ENCODE measurements at places on chromosomes 6 and 20.

DNA sequence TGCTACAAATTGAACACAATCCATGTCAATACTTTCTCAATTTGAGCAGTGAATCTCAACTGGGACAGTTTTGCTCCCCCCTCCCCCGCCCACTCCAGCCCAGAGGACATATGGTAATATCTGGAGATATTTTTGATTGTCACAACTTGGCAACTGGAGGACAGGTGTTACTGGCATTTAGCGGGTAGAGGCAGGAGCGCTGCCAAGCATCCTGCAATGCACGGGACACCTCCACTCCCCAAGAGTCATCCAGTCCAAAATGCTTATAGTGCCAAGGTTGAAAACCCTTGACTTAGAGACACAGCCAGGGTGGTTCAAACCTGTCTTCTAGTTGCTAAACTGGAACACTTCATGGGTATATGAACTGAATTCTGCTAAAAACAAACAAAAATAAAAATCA is 26.9 kb upstream of the LRRC1 start:
- no peak for DNase-seq
- H3K4me1 ChIP-seq, result no peaks in the 10 kb centered on the region
- H3K4me3 ChIP-seq, result no peak overlapping the region

DNA sequence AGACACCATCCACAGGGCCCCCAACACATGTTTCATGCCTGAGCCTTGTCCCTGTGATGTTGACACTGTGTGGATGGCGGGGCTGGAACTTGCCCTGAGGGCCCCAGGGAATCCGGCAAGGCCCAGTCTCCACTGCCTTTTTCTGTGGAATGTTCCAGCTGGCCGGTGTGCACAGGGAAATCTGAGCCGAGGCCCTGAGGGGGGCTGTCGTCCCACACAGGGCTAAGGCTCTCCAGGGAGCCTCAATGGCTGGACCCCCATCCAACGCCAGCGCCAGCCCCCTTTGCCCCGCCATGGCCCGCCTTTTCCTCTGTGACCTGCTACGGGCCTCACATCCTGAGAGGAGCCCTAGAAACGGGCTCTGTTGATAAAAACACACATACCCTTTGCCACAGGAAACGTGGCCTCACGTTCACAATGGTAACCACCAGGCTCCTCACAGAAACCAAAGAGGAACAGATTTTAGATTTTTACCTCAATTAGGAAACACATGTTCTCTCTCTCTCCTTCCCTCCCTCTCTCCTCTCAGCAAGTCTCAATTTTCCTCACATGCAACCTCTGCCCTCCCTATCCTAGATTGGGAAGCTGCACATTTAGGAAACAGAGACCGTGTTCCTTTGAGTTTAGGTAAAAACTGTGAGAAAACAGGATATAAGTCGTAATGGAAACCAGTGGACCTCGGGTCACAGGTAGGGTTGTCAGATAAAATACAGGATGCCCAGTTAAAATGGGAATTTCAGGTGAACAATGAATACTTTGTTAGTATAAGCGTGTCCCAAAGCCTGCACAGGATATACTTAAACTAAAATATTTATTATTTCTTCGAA is 13.7 kb upstream of the ZNF831 start:
- no peak overlapping the region for H3K4me3 ChIP-seq
- H3K36me3 ChIP-seq, result no peaks in the 10 kb centered on the region
- H3K4me1 ChIP-seq, result peaks cover 29% of the 10 kb centered on the region

GRCh38 chr20:35952480-35953386 is 1.6 kb downstream of the SCAND1 start:
- H3K36me3 ChIP-seq, result peaks cover 18% of the 10 kb centered on the region
- no peak for DNase-seq
- peak overlapping the region; percentile 96 for H3K4me3 ChIP-seq
- H3K27me3 ChIP-seq, result no peaks in the 10 kb centered on the region
- H3K27ac ChIP-seq, result peak overlapping the region; percentile 90
- H3K4me1 ChIP-seq, result peaks cover 24% of the 10 kb centered on the region

GRCh38 chr20:23568971-23569330 is 667 bp upstream of the CST9L start:
- DNase-seq, result no peak
- H3K27ac ChIP-seq, result no peak overlapping the region
- no peaks in the 10 kb centered on the region for H3K36me3 ChIP-seq
- H3K27me3 ChIP-seq, result no peaks in the 10 kb centered on the region
- H3K4me3 ChIP-seq, result no peak overlapping the region
- no peaks in the 10 kb centered on the region for H3K4me1 ChIP-seq

DNA sequence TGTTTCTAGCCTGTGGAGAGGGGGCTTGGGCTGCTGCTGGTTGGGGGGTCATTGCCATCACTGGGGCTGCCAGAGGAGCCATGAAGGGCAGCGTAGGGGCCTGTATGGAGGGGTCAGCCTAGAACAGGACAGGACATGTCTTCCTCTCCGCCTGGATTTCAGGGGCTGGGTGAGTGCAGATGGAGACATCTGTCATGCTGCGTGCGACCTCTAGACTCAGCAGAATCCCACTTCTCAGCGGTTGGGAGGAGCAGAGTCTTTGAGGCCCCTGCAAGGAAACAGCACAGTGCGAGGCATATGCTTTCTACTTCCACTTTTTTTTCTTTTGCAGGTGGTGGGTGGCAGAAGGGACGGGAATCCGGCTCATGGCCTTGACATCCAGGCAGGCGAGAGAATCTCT is 67.9 kb downstream of the EZR start:
- no peaks in the 10 kb centered on the region for H3K27me3 ChIP-seq
- no peak overlapping the region for H3K27ac ChIP-seq
- no peak overlapping the region for H3K4me3 ChIP-seq
- no peak for DNase-seq

- no peaks in the 10 kb centered on the region for H3K27me3 ChIP-seq
- no peak for DNase-seq
- H3K36me3 ChIP-seq, result no peaks in the 10 kb centered on the region
These were observed 77.0 kb downstream of the FOXA2 start for GRCh38 chr20:22507240-22507961.

DNA sequence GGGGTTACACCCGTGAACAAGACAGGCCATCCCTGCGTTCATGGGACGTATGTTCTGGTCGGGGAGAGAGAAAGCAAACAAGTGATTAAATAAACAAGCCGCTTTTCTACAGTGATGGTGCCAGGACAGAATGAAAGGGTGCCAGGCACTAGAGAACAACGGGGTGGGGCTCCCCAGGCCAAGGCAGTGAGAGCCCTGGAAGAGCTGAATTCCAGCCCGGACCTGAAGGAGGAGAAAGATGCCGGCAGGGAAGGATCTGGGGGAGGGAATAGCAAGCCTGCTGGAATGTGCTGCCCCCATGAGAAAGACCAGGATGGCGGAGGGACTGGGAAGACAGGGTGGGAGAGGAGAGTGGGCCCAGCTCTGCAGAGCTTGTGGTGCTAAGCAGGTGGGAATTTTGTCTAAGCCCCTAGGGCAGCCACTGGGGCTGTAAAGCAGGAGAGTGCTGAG is 7.5 kb downstream of the SNAI1 start:
- peak overlapping the region; percentile 76 for H3K27ac ChIP-seq
- H3K4me1 ChIP-seq, result peaks cover 66% of the 10 kb centered on the region

GRCh38 chr6:85458782-85459181 is 8.9 kb downstream of the NT5E start:
- no peaks in the 10 kb centered on the region for H3K36me3 ChIP-seq
- no peak overlapping the region for H3K27ac ChIP-seq
- no peaks in the 10 kb centered on the region for H3K4me1 ChIP-seq
- DNase-seq, result no peak
- H3K27me3 ChIP-seq, result no peaks in the 10 kb centered on the region

DNA sequence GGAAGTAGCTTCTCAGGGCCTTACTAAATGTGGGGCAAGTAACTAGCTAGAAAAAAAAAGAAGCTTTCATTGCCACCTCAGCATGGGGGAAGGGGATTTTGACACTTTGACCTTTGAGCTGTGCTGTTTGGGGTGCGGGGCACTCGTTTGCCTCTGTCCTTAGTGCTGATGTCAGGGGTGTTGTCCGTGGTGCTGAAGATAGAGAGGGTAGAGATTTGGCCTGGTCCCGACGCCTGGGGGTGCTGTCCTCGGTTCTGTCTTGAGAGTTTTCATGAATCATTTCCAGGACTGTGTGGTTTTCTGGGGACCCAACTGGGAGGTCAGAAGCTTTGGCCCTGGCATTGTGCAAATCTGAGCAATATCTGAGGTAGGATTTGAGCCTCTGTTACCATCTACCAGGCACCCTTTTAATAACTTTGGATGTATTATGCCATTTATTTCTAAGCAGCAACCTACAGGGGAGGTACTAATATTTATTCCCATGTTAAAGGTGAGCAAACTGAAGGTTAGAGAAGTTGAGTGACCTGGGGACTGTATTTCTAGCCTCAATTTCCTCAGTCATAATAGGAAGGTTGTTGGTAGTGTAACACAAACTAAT is 78.0 kb downstream of the DLGAP4 start:
- H3K27ac ChIP-seq, result no peak overlapping the region
- no peaks in the 10 kb centered on the region for H3K36me3 ChIP-seq
- DNase-seq, result no peak
- no peaks in the 10 kb centered on the region for H3K27me3 ChIP-seq

DNA sequence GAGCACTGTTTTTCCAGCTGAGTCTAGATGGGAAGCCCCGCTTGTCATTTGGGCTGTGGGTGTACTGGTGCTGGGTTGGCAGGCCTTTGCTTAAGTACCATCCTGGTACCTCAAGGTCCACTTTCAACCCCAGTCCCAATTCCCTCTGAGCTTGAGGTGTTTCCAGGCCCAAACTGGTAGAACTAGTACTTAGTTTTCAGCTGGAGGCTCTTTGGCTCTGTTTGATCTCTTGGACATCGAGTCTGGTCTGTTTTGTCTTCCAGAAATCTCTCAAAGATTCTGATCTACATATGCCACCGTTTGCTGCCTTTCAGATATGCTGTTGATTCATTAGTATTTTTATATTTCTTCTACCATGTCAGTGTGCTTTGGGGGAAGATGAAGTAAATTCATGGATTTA is 61.8 kb upstream of the GNRH2 start:
- no peak for DNase-seq
- H3K36me3 ChIP-seq, result peaks cover 9% of the 10 kb centered on the region
- H3K4me1 ChIP-seq, result no peaks in the 10 kb centered on the region
- no peak overlapping the region for H3K27ac ChIP-seq
- H3K4me3 ChIP-seq, result no peak overlapping the region

GRCh38 chr20:33663161-33664084 is 1.3 kb downstream of the C20orf144 start:
- H3K36me3 ChIP-seq, result no peaks in the 10 kb centered on the region
- DNase-seq, result no peak
- H3K27me3 ChIP-seq, result no peaks in the 10 kb centered on the region
- peak overlapping the region; percentile 56 for H3K4me3 ChIP-seq
- peak overlapping the region; percentile 94 for H3K27ac ChIP-seq

DNA sequence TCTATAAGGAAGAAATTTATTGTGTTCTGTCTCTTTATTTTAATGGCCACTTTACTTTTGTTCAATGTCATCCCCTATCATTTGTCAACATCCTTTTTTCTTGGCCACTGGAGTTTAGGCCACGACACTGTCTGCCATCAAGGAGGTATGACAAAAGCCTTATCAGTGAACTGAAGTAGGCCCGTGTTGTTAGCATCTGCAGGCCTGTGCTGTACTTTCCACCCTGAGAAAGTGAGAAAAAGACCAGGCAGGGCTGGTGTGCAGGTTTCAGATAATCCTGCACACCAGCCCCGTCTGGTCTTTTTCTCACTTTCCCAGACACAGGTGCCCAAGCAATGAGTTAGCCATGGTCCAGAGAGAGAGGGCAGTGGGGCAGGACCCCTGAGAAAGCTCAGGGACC is 57.6 kb downstream of the GOPC start:
- H3K4me1 ChIP-seq, result no peaks in the 10 kb centered on the region
- H3K27ac ChIP-seq, result no peak overlapping the region
- no peak overlapping the region for H3K4me3 ChIP-seq
- H3K36me3 ChIP-seq, result no peaks in the 10 kb centered on the region

DNA sequence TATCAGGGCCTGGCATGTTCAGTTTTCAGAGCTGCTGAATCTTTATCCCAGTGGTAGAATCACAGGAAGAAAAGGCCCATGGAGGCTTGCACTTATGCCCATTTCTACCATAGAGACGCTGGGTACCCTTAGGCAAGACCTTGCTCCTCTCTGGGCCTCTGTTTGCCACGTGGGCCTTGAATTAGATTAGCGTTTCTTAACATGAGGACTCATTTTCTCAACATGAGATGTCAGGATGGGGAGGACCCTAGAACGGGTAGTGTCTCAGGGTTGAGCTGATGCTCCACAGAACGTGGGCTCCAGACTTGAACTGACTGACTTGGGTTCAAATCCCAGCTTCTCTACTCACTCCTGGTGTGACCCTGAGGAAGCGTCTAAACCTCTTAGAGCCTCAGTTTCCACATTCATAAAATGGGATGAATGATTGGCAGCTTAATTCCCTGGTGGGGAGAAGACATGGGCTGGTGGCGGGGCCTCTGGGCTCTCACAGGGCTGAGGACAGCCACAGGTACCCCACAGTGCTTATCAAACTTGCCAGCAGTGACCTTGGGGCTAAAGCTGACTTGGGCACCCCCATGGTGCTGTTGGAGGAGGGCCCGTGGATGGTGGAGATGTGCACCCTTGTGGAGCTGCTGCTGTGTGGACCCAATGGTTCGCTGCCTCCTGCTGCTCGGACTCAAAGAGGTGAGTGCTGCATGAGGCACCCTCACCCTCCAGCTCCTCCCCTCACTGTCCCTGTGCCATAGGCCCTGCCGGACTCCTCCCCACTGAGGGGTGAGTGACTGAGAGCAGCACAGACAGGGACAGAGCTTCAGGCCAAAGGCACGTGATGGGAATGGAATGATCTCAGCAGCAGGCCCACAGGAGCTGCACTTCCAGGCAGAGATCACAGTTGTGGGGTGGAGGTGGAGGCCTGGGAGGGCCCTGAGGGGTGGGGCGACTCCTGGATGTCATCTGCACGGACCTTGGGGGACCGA is 28.2 kb downstream of the SUN5 start:
- no peaks in the 10 kb centered on the region for H3K4me1 ChIP-seq
- no peaks in the 10 kb centered on the region for H3K36me3 ChIP-seq
- H3K27me3 ChIP-seq, result no peaks in the 10 kb centered on the region
- peak overlapping the region; percentile 14 for H3K27ac ChIP-seq

DNA sequence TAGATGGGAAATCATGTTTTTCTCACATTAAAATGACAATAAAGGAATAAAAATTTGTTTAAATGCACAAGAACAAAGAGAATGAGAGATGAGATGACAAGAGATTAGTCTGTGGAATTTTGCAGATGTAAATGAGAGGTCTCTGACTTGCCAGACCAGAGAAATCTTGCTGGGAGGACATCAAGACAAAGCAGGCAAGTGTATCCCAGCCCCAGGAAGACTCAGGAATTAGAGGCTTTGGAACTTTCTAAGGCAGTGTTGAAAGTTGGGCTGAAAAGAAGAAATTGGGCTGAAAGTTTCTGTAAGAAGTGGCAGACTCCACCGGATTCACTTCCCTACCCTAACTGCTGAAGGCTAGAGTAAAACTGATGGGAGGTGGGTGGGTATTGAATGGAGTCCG is 54.6 kb downstream of the AFDN start:
- H3K36me3 ChIP-seq, result peaks cover 56% of the 10 kb centered on the region
- H3K27ac ChIP-seq, result no peak overlapping the region
- no peak overlapping the region for H3K4me3 ChIP-seq
- no peaks in the 10 kb centered on the region for H3K4me1 ChIP-seq
- no peaks in the 10 kb centered on the region for H3K27me3 ChIP-seq
- no peak for DNase-seq

GRCh38 chr6:38552121-38552520 is 87.6 kb downstream of the BTBD9 start:
- H3K4me3 ChIP-seq, result no peak overlapping the region
- H3K36me3 ChIP-seq, result no peaks in the 10 kb centered on the region
- no peak overlapping the region for H3K27ac ChIP-seq
- H3K4me1 ChIP-seq, result no peaks in the 10 kb centered on the region
- DNase-seq, result no peak

Measured in tibial nerve (tissue), 4 donors.